Activated CD8-positive, alpha-beta memory T cell treated with anti-CD3 and anti-CD28 coated beads for 1 hour (primary cell): ENCODE measurements at places on chromosomes 2 and 18.

GRCh38 chr2:155157065-155157464 lies 458.6 kb downstream of the KCNJ3 start:
- DNase-seq: no peak

GRCh38 chr2:69755862-69756467 lies 14.0 kb downstream of the ANXA4 start:
- no peak for DNase-seq

DNA sequence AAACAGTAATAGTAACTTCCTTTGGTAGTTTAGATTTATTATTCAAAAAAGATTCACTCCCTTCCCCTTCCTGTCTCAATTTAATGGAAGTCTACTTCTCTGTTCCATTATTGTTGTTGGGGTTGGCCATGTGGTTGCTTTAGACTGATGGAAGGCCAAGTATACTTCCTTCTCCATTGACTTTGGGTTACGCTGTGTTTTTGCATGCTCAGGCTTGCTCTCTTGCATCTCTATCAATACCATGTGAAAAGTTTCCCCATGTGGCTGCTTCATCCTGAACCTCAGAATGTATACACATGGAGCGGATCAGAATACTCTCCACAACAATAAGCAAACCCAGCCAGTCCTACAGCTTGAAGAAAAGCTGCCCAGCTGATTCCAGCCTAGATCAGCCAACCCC lies 20.3 kb downstream of the CFAP210 start:
- DNase-seq: no peak

DNA sequence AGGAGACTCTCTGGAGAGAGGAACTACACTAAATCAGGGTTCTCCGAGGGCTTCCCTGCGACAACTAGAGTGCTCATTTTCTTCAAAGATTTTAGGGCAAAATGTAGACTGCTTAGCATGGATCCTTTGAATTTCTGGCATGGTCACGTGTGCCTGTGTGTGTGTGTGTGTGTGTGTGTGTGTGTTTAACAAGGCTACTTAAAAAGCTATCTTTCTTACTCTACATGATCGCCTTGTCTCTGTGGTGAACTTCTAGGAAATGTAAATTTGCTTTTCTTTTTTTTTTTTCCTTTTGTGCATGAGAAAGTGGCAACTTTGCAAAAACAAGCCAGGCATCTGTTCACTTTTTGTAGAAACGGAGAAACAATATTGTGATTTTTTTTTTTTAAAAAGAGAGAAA lies 43.9 kb downstream of the SOX11 start:
- DNase-seq: no peak

- DNase-seq: no peak
These were observed 88.8 kb downstream of the CD8B2 start for GRCh38 chr2:106575955-106576354.

GRCh38 chr2:159379181-159379580 lies 92.7 kb upstream of the WDSUB1 start:
- DNase-seq: no peak

DNA sequence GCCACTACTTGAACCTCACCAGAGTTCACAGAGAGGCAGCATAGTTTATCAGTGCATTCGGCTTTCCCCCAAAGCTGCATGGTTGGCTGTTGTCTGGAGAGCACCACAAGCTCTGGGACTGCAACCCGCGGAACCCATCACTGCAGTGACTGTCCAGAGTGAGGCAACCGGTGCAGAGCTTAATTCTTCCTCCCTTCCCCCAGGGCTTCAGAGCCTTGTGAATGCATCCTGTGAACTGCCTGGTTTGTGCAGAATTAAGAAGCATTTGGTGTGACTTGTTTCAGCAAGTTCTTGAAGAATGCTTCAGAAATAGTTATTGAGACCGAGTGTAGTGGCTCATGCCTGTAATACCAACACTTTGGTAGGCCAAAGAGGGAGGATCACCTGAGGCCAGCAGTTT lies 99.2 kb upstream of the FOSL2 start:
- DNase-seq: no peak
